ENCODE measurements at places on chromosomes 5 and 9.

GRCh38 chr9:127202461-127203169 lies 62.0 kb upstream of the GARNL3 start:
- DNase-seq = no peak

- peak; percentile 47 for DNase-seq
Observed at GRCh38 chr9:120715389-120715924, 1.2 kb upstream of the MEGF9 start.

- DNase-seq = peak; percentile 78
Observed at GRCh38 chr5:72558383-72558782, 51.2 kb upstream of the ZNF366 start.

DNA sequence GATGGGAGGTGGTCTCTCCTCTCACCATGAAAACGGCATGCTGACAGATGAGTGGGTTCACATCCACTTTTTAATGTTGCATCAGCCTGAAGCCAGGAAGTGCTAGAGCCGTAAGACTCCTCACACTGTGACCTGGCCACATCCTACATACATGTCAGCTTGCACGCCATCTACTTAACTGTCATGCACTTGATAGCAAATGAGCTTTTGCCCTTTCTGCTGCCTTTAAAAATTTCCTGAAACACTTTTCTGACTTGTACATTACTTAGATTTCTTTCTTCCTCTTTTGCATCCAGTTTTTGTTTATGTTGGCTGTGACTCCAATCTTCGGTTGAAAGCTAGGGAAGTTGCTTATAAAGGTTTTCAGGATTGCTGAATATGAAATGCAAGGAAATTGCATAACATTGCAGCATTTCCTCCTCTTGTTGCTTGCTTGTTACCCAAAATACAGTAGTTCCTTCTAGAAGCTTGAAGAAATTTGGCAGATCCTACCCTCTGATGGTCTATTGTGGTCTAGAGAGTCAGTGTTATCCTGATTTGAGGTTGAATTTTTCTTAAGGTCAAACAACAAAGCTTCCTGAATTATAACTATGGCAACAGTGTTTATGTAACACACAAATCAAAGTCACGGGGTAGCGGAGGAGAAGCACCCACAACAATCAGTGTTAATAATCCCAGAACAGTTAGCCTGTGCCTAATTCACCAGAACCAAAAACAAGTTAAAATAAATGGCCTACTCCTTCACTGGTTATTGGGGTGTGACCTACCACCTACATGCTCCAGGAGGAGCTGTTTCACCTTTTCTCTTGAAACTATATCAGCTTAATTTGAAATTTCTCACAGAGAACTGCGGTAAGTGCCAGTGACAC lies 232.5 kb downstream of the ARHGAP26 start:
- no peak for DNase-seq

DNA sequence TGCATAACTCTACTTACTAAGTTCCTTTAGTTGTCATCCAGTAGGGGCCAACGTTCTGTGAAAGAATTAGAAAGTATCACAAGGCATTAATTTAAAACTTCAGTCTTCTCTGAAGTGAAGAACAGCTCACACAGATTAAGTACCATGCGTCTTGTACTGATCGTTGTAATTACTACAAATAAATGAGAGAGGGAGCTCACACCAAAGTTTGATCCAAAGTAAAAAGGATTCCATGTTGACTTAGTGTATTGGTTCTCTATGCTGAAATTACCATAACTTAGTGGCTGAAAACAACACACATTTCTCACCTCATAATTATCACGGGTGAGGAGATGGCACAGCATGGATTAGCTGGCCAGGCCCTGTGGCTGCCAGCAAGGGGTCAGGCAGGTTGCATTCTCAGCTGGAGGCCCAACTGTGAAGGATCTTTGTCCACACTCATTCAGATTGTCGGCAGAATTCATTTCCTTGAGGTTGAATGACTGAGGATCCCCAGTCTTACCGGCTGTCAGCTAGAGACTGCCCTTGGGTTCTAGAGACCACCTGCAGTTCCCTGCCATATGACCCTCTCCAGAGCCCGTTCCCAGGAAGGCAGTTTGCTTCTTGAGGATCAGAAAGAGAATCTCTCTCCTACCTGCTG lies 169.1 kb downstream of the YTHDC2 start:
- DNase-seq = no peak

DNA sequence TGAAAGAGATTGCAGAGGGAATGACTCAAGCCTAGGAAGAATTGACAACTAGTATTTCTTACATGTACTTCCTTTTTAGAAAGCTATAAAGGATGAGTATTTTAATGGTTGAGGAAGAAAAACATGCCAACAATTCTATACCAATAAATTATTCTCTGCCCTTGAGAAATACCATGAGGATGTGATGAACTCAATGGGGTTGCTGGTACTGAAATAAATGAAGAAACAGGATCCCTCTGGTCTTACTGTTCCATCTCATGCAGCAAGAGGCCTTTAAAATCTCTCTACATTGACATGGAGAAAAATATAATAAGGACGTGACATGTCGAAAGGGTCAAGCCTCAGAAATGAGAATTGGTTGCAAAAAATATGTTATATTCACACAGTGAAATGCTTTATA lies 477.3 kb downstream of the GABRG2 start:
- DNase-seq = no peak

DNA sequence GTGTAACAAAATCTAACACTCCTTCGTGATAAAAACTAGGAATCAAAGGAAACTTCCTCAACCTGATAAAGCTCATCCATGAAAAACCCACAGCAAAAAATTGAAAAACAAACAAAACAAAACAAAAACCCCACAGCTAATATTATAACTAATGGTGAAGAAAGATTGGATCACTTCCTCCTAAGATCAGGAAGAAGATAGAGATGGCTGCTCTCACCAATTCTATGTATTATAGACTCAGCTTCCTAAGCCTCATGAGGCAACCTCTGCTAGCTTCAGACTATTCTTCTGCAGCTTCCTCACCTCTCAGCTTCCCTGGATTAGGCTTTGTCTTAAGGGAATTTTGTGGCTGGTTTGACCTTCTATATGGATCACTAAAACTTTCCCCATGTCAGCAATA lies 40.1 kb downstream of the PHAX start:
- DNase-seq = no peak

- no peak for DNase-seq
Observed at GRCh38 chr5:129271308-129271707, 176.8 kb downstream of the ISOC1 start.

- DNase-seq = no peak
Observed at GRCh38 chr5:82023644-82024043, 51.8 kb downstream of the ATG10 start.

- DNase-seq = no peak
Observed at GRCh38 chr5:58358501-58359178, 101.2 kb downstream of the PLK2 start.

GRCh38 chr5:10538103-10538788 lies 25.6 kb upstream of the ANKRD33B start:
- no peak for DNase-seq

- DNase-seq = no peak
Observed at GRCh38 chr5:132008163-132008473, 3.3 kb downstream of the ACSL6 start.

DNA sequence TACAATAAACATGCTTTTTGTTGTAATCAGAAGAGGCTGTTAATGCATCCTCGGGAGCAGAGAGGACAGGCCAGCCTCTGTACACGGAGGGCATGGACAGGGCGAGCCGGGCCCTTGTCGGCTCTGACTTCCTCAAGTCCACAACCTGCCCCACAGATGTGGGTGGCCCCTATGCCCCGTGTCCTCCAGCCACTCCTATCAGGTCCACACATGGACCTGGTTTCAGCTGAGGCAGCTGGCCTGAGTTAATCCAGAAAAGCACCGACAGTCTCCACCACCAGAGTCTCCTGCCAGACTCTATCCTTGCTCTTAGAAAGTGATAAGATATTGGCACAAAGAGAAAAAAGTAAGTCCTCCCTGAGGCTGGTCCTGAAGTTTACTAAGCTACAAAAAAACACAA lies 52.4 kb upstream of the PHYKPL start:
- peak; percentile 11 for DNase-seq

DNA sequence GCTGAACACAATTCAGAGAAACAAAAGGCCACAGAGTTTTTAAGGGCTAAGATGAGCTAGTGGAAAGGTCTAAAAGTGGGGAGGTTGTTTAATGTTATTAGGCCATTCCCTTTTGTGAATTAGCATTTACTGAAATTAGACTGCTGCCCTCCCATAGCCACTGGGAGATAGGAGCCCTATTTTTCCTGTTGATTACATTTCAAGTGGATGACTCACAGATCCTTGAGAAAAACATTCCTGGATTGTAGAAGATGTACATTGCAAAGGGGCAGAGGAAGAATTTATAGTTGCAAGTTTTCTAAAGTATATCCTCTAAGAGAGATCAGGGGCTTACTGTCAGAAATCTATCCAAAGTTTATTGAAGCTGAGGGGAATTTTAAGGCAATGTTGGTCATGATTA lies 367.1 kb upstream of the IZUMO3 start:
- DNase-seq = no peak

DNA sequence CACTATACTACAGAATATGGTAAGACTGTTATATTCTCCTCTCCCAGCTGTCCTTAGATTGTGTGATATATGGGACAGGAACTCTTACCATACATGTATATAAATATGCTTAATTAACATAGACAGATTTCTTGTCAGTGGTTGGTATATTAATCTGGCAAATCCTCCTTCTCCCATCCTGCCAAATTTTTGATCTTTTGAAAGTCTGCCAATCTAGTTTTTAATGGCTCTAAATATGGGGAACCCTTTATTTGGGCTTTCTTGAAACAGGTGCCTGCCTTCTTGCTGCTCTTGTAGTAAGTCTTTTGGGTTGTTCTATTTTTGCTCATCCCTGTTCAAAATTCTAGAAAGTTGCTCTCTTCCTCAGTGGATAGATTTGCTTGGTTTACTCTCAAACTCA lies 63.5 kb downstream of the SPATA31D1 start:
- DNase-seq = no peak

- no peak for DNase-seq
Observed at GRCh38 chr5:6574111-6574510, 58.7 kb downstream of the NSUN2 start.

- DNase-seq = no peak
Observed at GRCh38 chr9:110842986-110843385, 174.4 kb downstream of the MUSK start.

- DNase-seq = no peak
Observed at GRCh38 chr5:142119051-142119625, 10.6 kb downstream of the NDFIP1 start.

- no peak for DNase-seq
Observed at GRCh38 chr9:130237076-130237475, 28.5 kb upstream of the HMCN2 start.

DNA sequence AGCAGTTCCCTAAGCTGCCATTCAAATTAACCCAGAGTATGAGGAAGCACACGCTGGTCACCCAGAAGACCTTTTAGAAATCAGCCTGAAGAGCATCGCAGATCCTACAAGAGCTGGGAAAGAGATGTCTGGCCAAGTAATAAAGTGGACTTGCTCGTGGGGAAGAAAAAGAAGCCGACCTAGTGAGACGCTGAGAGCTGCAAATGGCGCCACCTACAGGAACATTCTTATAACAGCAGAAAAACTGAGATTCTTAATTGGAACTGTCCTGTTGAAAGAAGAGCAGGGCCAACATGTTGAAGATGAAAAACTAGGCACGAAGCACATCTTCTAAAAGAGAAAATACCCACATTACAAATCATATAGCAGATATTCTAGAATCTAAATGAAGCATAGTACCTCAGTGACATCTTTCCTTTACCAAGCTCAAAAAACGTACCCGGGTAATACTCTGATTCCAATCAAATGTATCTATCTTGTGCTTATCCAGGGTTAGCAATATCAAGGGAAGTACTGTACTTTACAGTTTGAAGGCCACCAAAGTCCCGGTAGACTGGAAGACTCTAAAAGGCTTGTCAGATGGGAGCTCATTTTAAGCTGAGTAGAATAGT lies 3.9 kb upstream of the GNAQ start:
- DNase-seq = peak; percentile 30

DNA sequence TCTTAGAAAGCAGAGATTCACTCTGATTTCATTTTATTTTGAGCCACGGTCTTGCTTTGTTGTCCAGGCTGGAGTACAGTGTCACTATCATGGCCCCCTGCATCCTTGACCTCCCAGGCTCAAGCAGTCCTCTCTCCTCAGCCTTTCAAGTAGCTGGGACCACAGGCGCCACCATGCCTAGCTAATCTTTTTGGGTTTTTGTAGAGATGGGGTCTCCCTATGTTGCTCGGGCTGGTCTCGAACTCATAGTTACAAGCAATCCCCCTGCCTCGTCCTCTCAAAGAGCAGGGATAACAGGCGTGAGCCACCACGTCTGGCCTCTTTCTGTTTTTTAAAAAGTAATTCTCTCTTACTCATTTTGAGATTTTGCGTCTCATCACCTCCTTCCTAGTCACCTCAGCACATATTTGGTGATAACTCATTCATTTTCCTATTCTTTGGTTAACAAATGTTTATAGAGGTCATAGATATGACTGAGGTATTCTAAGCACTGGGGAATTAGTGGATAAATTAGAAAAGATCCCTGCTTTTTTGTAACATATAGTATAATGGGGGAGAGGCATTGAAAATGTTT lies 10.8 kb upstream of the DCP2 start:
- DNase-seq = no peak

DNA sequence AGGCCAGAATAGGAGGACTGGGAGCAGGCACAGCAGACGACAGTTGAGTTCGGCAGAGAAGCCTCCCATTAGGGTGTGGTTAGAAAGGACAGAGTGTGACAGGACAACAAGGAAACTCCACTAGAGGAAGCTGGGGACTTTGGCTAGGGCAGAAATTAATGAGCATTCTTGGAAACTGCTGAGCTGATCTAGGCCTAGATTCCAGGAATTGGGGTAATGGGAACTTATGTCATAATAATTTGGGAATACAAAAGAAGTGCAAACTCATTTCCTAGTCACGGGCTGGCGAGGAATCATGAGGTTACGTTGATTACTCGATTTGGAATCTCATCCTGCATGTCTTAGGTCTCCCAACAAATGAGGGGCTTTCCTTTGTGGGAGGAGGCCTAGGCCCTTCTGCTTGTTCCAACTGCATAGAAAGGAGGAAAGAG lies 144.6 kb upstream of the RPS23 start:
- no peak for DNase-seq

DNA sequence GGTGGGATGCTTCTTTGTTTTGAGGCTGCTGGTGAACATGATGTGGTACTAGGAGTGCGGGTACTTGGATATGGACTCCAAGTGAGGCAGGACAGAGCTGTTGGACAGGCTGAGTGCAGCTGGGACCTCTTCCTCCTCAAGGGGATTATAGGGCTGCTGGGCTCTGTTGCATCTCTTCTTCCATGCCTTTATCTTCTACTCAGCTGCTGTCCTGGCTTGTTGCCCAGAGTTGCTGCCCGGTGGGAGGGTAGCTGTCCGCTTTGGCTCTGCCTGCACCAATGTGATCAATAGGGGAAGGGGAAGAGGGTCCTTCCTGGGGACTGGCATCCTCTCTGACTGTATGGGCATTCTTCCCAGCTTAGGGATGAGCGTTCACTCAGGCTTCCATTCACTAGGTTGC lies 1217.9 kb upstream of the ACO1 start:
- no peak for DNase-seq

GRCh38 chr5:56712895-56713591 lies 102.3 kb upstream of the MAP3K1 start:
- DNase-seq = no peak
